ENCODE measurements at places on chromosomes 3 and 15.

- no peak for DNase-seq
These were observed 325.0 kb downstream of the OTOL1 start for GRCh38 chr3:161821591-161821990.

GRCh38 chr3:61181874-61182273 lies 69.4 kb downstream of the FHIT start:
- no peak for DNase-seq

DNA sequence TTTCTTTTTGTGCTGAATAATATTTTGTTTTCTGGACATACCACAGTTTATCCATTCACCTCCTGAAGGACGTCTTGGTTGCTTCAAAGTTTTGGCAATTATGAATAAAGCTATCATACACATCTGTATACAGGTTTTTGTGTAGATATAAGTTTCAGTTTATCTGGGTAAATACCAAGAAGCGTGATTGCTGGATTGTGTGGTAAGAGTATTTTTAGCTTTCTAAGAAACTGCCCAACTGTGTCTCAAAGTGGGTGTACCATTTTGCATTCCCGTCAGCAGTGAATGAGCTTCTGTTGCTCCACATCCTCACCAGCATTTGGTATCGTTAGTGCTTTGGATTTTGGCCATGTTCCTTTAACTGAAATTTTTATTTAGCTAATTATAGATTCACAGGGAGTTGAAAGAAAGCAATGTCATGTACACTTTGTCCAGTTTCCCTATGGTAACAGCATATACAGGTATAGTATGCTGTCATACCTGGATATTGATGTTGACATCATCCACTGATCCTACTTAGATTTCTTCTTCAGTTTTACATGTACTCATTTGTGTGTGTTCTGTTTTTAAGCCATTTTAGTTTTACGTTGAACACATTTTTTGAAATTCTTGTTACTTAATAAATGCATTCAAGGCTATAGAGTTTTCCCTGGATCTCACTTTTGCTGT lies 11.9 kb downstream of the ARID3B start:
- DNase-seq: no peak

DNA sequence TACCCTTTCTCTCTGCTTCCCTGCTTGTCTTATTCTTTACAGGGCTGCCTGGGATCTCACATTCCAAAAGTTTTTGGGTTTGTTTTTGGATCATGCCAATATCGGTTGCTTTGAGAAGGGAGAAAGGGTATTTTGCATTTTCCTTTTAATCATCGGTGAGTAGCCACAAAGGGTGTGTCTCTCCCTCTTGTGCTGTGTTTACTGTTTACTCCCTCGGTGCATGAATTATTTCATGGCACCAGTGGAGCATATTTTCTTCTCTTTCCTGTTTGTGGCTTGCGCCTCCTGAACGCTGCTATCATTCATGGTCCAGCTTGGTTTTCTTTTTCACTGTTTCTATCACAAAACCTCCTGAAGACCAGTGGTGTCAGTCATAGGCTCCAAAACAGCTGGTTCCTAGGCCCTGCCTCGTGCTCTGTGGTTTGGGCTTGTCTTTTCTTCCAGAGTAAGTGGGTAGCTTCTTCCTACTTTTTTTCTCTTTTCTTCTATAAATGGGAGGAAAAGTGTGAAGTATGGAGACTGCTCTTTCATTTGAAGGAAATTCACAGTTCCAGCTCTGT lies 54.9 kb downstream of the IGF1R start:
- DNase-seq: no peak

DNA sequence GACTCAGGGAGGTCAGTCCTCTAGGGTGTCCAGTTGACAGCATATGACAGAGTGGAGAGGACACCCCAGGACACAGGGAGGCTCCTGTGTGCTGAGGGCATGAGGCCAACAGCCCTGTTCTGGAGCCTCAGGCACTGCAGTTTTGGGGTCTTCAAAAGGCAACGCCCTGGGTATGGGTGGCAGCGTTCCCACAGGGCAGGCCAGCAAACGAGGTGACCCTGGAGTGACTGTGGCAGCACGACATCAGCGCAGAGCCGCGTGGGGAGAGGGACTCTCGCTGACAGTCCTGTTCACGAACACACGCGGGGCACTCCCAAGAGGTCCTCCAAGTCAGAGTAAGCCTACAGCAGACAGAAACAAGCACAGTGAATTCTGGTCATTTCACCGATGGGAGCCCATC lies 41.4 kb upstream of the VPS8 start:
- DNase-seq: no peak

DNA sequence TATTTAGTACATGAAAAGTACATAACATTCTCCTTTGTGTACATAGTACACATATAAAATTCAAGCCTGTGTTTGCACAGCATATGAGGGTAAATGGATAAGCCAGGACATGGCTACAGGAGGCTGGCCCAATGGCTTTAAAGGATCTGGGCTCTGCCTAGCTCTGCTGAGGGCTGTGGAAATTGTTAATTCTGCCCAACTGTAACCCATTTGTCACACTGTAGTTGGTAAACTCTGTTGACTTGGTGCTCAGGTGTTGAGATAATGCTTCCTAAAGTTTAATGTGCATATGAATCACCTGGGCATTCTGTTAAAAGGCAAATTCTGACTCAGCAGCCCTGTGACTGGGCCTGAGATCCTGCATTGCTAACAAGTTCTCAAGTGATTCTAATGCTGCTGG lies 196.5 kb upstream of the ZPLD1 start:
- no peak for DNase-seq

DNA sequence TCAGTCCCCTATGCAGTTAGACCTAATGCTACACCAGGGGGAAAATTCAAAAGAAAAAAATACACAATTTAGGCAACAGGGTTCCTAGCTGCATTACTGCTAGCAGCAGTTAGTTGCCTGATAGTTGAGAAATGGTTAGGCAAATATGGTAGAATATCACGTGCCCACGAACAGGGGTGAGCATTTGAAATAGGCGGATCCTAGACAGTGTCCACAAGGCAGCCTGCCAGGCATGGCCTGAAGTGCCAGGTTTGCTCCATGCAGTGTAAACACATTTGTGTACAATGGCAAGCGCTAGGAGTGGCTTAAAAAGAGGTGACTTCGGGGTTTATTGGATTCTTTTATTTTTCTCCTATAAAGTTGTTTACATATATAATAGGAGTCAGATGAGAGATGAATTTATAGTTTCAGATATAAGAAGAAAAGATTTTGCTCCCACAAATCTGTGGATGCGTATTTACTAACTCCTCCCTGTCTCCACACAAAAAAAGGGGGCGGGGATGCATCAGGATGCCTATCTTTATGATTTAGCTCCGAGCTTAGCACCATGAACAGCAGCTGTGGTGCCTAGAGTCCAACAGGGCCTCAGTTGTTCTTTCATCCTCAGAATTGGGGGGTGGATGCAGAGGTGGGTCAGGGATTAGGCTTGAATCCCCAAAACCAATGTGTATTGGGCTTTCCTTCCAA lies 3.9 kb upstream of the TGM4 start:
- no peak for DNase-seq

DNA sequence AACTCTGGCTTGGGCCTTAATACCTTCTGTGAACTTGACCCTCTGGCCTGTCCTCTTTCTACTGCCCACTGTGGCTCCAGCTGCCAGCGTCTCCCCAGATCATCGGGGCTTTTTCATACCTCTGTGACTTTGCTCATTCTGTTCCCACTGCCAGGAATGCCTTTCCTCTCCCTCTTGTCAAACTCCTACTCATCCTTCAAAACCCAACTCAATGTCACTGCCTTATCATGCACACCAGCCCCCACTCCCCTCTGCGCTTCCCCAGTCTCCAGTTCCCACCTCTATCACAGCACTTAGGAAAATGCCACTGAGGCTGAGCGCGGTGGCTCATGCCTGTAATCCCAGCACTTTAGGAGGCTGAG lies 4.9 kb downstream of the ANPEP start:
- DNase-seq: no peak

- no peak for DNase-seq
These were observed 401.8 kb downstream of the SHQ1 start for GRCh38 chr3:72446218-72447058.

DNA sequence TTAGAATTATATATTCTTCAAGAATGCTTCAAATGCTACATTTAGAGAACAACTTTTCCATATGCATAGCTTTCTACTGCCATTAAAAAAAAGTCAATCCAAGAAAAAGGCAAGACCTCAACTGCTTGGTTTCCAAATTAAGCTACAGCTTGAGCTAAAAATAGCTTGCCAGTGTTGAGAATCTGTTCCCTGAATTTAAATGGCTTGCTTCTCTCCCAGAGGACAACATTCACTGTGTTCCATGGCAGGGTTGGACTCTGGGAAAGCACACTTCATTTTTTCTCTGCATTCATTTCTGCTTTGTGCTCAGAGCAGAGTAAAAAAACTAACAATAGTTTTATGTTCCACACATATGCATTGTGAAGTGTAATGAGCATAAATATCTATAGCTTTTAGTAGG lies 50.3 kb upstream of the ACTL6A start:
- DNase-seq: no peak

GRCh38 chr3:158830391-158830790 lies 28.5 kb downstream of the MFSD1 start:
- DNase-seq: no peak

- DNase-seq: no peak
These were observed 30.3 kb upstream of the VEPH1 start for GRCh38 chr3:157533298-157534070.

- no peak for DNase-seq
These were observed 6.3 kb downstream of the LAMP3 start for GRCh38 chr3:183156266-183156665.

DNA sequence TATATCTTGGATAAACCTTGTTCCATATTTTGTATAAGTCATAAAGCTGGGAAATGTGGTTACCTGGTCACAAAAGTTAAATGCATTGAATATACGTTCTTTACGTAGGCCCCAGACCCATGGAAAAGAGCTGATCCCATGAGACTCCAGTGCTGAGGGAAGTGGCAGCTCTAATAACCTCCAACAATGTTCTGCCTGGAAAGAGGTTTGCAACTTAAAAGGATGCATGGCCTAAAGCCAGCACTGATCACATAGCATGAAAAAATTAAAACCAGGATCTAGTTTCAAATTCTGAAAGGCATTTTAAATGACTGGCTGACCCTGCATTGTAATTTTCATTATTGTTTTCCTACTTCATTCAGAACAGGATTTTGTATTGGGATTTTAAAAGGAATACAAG lies 27.9 kb upstream of the STRIT1 start:
- DNase-seq: no peak

DNA sequence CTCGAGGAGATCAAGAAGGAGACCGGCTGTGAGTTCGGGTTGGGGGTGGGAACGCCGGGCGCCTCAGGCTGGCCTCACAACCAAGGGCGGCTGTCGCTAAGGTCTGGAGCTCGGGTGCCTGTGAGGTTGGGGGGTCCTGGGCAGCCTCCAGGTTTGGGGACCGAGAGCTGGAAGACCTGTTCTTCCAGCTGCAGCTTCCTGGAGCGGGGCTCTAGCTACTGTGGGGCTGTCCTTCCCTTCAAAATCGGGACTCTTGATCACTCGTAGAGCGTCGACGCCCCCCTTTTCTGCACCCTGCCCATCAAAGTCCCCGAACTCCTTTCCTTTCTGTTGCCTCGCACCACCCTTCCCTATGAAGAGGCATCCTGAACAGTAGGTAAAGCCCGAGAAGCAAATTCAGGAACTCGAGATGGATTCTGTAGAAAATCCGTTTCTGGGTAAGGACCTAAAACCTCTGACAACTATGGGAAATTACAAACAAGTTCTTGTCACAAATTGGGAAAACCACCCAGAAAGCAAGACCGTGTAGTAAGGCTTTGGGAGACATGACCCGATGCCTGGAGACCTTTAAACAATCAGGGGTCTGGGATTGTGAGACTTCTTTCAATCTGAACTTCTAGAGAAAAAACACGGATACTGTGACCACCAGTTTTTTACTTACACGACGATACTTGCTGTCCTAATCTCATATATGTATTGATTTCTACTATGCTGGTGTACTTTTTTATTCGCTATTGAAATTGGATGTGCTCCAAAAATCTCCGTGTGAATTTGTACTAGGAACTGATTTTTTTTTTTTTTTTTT lies 556 bp downstream of the CHP1 start:
- DNase-seq: no peak

- DNase-seq: no peak
These were observed 327.8 kb upstream of the SLCO3A1 start for GRCh38 chr15:91525751-91526150.

- no peak for DNase-seq
These were observed 1.4 kb downstream of the ATP11B start for GRCh38 chr3:182794455-182795388.

GRCh38 chr3:133274477-133274876 lies 125.4 kb upstream of the BFSP2 start:
- DNase-seq: no peak

- no peak for DNase-seq
These were observed 276.7 kb upstream of the RARB start for GRCh38 chr3:25151281-25151902.
